T-helper 9 cell (primary cell): ENCODE measurements at places on chromosomes 3 and 15.

GRCh38 chr3:14925729-14926591 is 21.4 kb upstream of the NR2C2 start:
- no peak for DNase-seq

GRCh38 chr15:101590785-101591184 is 61.4 kb downstream of the TM2D3 start:
- no peak for DNase-seq

DNA sequence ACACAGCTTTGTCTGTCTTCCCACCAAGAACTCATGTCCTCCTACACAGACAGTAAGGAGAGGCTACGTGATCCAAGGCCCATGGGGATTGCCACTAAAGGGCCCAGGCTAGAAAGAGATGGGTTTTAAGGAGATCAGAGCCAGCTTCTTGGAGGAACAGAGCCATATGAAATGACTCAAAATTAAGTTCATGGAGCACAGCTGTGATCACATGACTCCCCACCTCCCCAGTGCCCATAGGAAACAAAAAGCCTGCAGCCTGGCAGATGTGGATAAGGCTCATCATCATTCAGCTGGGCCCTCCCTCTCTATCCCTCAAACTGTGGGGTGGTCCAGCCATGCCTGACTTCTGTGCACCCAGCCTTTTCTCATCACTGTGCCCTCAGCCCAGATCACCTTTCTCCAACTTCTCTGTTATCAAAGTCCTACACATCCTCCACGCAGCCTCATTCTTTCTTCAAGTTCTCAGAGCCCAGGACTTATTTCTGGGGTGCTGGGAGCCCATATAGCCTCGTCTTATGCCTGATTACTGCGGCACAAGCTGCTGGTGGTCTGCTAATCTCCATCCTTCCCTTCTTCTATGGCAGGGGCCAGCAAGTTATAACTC is 137.6 kb downstream of the SMAD6 start:
- no peak for DNase-seq

DNA sequence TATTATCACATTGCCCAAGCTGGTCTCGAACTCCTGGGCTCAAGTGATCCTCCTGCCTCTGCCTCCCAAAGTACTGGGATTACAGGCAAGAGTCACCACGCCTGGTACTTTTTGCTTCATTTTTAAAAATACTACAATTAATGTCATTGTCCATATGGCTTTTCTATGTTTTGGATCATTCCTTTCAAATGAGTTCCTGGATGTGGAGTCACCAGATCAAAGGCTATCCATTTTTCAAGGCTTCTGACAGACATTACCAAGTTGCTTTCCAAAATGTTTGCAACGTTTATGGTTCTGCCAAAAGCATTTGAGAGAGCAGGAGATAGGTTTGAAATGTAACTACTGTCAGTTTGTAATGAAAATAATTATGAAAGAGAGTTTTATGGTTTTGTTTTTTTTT is 34.2 kb upstream of the BCL2L10 start:
- no peak for DNase-seq

- no peak for DNase-seq
Measured at GRCh38 chr15:90165659-90166489, 35.3 kb upstream of the SEMA4B start.

GRCh38 chr15:41939986-41940385 is 32.4 kb downstream of the EHD4 start:
- no peak for DNase-seq

GRCh38 chr15:32683906-32684584 is 33.8 kb upstream of the GREM1 start:
- DNase-seq: no peak

GRCh38 chr3:114827495-114827894 is 319.6 kb downstream of the ZBTB20 start:
- DNase-seq: no peak

DNA sequence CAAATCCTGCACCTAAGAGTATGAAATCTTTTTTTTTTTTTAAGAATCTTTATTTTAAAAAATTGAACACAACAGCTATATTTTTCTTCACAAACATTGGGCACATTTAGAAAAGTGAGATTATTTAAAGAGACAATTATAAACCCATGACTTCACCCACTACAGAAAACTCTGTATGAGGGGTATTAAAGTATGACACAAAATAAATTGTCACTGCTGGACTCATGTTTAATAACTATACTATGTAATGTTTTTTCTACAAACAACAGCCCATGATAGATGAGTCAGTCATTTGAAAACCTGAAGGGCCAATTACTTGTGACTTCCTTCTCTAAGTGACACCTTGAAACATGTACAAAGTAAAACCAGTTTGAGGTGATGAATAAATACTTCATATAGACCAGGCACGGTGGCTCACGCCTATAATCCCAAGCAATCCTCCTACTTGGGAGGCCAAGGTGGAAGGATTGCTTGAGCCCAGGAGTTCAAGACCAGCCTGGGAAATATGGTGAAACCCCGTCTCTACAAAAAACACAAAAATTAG is 36.0 kb downstream of the AQR start:
- no peak for DNase-seq

DNA sequence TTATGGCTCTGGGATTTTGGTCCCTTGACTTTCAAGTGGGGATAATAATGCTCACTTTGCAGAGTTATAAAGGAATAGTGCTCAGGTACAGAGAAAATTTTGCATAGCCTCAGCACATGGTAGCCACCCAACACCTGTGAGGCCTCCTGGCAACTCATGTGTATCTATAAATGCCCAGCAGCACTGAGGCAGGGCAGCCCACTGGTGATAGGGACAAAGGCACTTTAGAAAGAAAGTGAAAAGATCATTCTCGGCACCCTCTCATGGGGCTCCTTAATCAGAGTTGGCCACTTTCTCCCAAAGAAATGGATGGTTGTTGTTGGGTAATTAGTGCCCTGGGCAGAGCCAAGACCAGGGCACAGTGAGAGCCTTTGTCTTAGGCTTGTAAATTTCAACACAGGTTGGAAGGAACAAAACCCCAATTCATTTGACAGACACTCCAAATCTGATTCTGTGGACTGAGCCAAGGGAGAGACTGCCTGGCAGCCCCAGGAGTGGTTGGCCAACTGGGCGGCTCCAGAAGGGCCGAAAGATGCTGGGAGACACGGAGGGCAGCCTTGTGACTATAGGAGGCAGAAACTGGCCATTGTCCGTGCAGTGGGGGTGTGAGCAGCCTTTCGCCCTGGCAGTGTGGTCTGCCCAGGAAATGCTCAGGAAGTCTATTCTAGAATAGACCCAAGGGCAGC is 213.2 kb upstream of the RGMA start:
- no peak for DNase-seq

DNA sequence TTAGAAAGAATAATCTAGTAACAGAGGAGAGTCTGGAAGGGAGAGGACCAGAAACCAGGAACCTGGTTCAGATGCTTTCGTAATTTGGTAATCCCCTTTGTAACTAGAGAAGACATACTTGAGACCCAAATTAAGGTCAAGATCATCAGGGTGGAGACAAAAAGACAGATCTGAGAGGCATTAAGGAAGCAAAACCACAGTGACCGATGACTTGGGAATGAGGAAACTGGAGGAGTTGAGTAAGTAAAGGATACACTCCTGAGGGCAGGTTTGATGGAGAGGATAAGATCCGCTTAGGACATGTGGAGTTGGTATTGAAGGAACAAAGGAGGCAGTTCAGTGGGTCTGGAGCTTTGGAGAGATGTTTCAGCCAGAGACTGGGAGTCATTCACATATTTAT is 23.6 kb upstream of the BCL2A1 start:
- no peak for DNase-seq

DNA sequence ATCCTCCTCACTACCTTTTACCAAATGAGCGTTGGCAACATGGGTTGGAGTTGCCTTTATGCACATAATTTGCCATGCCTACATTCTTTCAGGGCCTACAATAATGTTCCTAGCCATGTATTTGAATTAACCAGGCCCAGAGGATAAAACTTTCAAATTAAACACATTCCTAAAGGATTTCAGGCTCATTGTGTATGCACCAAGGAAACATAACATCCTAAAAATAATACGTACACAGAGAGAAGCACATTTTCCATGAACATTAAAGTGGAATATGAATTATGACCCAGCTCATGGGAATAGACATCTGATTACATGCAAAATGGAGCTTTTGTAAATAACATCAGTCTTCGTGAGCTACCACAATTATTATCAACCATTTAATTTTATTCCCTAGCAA is 203.3 kb downstream of the RORA start:
- DNase-seq: no peak

DNA sequence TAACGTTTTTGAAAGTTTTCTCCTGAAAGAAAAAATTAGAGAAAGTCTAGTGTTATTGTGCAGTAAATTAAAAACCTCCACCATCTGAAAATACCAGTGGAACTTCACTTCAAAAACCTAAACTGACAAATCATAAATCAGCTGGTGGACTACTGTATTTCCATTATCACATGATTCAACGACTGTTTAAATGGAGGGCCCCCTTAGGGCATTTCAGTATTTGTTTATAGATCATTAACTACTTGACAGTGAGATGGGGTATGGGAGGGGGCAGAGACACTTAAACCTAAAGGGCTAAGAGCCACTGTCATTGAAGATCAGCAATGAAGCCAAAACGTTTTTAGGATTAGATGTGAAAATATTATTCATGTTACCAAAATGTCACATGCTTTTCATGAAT is 8.8 kb upstream of the C15orf61 start:
- DNase-seq: no peak

DNA sequence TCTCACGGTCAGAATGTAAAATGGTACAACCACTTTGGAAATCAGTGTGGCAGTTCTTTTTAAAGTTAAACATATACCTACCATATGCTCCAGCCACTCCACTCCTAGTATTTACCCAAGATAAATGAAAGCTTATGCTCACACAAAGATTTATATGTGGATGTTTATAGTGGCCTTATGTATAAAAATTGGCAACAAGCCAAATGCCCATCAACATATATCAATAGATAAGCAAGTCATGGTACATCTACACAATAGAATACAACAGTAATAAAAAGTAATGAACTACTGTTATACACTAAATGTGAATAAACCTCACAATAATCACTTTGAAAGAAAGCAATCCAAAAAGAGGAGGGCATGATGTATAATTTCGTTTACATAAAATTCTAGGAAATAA is 153.5 kb upstream of the LMCD1 start:
- no peak for DNase-seq

DNA sequence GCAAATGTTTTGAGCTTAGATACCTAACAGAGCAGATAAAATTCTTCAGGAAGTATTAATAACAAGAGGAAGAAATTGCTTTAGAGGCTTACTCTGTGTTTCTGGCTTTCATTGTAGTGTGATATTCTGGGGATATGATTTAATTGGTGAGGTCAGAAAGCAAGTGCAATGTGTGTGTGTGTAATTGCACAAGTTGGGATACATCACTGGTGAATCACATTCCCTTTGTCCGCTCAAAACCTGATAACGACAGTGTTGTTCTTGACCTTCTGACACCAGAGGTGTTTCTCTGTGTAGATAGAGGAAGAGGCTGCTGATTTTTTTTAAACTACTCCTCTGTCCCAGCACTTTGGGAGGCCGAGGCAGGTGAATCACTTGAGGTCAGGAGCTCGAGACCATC is 161.1 kb downstream of the CACNA2D3 start:
- DNase-seq: no peak

- DNase-seq: no peak
Measured at GRCh38 chr3:10783360-10784351, 32.4 kb upstream of the SLC6A11 start.

DNA sequence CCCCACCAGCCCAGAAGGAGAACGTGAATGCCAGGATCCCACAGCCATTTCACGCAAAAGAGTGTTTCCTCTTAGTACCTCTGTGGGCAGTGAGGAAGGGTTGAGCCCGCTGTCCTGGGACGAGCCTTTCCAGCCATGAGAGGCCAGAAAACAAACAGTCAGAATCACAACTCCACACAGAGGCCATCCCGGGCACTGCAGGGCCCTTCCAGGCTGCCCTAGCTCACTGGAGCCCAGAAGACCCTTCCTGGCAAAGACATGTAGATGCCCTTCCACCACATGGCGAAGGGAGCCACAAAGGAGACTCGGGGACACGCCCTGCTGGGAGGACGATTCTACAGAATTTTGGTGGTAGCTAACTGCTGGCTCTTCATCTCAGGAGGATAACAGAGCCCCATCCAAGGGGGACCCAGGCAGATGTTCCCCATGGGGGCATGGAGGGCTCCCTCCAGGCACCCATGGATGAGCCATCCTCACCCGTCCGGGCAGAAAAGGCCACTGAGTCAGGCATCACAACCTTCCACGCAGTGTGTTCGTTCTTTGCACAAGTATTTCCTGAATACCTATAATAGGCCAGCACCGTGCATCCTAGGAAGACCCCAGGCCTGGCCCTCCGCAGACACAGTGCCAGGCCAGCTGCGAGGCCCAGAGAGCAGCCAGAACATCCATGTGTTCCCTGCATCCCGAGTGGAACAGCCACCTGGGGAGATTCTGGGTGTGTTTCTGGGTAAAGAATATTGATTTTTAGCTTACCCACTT is 47.2 kb downstream of the SLC12A8 start:
- DNase-seq: no peak

DNA sequence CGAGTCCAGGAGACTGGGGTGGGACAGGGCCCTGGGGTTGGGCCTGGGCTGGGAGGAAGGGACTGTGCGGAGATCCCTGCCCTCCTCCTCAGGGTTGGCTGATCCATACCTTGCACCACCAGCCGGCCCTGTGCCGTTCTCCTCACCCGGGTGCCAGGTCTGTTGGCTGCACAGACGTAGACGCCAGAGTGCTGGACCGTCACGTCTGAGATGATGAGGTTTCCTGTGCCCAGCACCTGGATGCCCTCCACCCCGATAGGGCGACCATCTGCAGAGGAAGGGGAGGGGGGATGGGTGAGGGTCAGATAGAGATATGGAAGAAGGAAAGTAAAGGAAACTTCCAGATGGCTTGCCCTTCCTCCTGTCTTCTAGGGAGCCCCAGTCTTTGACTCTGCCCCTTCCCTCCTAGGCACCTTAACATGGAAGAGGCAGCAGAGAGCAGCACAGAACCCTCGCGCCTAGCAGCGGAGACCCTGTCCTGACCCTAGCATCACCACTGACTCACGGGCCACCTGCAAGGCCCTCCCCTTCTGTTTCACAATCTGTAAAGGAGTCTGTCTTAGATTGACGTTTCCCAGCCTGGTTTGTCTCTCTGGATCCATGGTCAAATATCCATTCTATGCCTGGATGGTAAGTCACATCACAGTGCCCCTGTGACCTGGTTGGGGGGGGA is 28.8 kb downstream of the RNU5B-1 start:
- DNase-seq: no peak

- no peak for DNase-seq
Measured at GRCh38 chr3:52026041-52026440, 30.3 kb downstream of the DUSP7 start.

- DNase-seq: no peak
Measured at GRCh38 chr15:80662129-80662528, 33.0 kb upstream of the ABHD17C start.

- DNase-seq: no peak
Measured at GRCh38 chr3:54366839-54367238, 244.5 kb downstream of the CACNA2D3 start.
